Stimulated activated CD4-positive, alpha-beta T cell treated with anti-CD3 and anti-CD28 coated beads, TNF-alpha, amount 100 ng/mL, for 24 hours (primary cell): ENCODE measurements at places on chromosomes 7 and 10.
A peak's percentile ranks its signal among the peaks of the same experiment; 100 is the strongest.

GRCh38 chr10:6504296-6504695, 75.8 kb downstream of the PRKCQ start:
- no peak for DNase-seq

- no peak for DNase-seq
Measured at GRCh38 chr7:150648353-150649079, 16.3 kb upstream of the GIMAP6 start.

- no peak for DNase-seq
Measured at GRCh38 chr7:134630893-134631292, 15.8 kb upstream of the BPGM start.

DNA sequence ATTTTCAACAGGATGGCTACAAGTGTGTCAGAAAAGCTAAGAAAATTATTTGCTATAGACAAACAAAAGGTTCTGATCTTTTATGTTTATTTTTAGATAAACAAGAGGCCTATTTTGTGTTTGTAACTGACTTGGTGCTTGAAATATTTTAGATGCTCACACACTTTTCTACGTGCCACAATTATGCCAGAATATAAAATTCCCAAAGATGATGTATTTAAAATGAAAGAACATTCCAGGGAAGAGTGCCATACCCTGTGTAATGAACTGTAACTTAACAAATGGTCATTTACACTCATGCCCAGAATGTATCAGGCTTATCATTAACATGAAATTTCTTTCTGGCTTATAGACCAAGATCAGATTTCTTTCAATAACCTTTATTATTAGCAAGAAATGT, 144.9 kb upstream of the MTPN start:
- DNase-seq, result no peak

- DNase-seq, result no peak
Measured at GRCh38 chr7:22672846-22673680, 53.9 kb upstream of the IL6 start.

DNA sequence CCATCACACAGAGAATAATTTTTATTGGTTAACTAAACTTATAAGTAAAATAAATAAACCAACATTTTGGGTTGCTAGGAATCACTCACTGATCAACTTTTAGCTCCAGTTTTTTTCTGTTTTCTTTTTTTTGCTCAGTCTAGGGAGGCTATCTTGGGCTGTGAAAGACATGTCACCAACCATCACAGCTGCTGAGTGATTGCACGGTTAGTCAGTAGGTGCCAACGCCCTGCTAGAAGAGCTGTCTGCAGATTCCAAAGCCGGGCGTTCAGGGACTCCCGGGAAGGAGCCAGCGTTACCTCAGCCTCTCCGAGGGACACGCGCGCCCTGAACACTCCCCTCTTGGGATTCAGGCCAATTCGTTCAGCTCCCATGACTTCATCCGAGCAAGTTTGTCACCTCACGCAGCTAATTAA, 604 bp upstream of the STAM start:
- DNase-seq, result peak; percentile 13

- no peak for DNase-seq
Measured at GRCh38 chr10:133068111-133069032, 19.4 kb upstream of the ADGRA1 start.

GRCh38 chr10:987870-988666, at the start of gene GTPBP4:
Gene GTPBP4 (plus strand): TSS chr10:988434. CDS start chr10:988480, 46 bp downstream.
- DNase-seq, result peak; percentile 97

DNA sequence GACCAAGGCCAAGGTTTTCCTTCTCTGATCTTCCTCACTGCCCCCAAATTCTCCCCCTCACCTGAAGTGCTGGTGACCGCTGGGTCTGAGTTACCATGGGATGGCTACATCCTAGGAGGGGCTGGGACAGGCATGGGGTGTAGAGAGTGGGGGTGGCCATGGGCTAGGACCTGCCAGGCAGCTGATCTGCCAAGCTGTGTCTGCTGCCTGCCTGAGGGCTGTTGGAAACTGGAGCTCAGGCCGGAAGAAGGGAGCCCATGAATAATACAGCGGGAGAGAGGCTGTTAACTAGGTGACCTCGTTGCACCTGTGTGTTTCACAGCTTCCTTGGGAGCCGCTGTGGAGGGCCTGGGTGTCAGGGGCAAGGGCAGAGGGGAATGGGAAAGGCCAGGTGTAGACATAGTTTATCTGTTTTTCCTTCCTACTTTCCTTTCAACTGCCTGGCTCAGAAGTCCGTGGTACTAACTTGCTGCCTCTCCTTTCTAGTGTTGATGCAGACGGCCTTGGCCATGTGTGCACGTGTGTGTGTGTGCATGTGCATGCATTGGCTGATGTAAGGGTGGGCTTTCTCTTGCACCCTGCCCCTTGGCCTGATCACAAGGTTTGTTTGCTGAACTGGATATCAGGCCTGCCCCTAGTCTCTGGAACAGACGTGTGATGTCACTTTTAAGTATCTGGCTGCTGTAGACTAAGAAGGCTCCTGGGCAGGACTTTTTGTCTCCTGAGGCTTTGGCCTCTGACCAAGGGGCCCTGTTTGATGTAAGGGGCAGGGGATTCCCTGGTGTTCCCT, 11.9 kb downstream of the CDH23 start:
- DNase-seq, result no peak

DNA sequence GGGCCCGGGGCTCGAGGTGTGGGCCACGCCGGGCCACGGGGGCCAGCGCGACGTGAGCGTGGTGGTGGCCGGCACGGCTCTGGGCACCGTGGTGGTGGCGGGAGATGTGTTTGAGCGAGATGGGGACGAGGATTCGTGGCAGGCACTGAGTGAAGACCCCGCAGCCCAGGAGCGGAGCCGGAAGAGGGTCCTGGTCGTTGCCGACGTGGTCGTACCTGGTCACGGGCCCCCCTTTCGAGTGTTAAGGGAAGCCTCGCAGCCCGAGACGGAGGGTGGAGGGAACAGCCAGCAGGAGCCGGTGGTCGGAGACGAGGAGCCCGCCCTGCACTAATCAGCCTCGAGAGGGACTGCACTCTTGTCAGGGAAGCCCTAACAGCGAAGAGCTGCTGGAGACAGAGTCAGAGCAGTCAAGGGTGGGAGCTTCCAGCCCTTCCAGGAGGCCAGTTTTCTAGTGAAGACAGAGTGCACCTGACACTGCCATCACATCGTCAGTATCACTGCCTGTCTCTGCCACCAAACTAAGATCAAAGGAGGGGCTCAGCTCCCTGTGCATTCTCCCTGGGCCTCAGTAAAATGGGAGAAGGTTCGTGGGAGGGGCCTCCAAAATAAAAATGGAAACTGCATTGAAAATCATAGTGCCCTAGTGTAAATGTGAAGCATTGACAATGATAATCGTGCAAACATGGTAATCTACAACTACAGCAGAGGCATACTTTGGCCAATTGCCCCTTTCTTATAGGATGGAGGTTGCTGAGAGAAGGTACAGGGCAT, 1.3 kb downstream of the MBLAC1 start:
- no peak for DNase-seq

DNA sequence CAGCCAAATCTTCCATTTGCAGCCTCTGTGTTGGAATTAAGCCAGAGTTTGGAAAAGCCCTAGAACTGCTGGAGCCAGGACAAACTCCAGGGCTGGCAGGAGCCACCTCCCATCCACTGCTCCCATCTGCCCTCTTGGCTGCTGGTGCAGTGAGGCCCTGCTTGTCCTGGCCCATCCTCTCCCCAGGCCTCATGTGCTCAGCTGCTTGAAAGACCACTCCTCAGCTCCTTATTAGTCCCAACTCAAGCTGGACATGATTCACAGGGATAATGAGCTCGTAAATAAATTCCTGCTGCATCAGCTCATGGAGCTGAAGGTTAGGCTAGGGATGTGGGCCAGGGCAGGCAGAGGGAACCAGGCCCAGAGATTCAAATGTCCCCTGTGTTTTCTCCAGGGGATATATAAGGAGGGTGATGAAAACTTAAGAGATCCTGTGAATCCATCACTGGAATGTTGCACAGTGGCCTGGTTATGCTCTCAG, 282.8 kb downstream of the RPS24 start:
- DNase-seq, result no peak

DNA sequence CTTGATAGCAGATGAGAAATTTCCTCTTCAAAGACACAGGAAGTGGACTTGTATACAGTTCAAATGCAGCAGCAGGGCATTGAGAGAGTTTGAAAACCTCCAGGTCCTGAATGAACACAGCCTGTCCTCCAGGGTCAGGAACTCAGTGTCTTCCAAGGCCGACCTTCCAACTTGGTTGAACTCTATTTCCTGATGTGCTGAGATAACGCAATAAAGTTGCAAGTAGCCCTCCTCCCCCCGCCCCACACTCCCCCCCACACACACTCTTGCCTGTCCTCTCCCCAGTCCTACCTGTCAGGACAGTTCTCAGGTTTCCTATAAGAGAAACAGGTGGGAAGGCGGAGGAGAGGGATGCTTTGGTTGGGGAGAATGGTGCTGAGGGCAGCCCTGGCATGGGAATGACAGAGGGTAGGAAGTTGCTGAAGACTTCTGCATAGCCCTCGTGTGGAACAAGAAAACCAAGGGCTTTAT, 90.0 kb downstream of the CCDC71L start:
- DNase-seq, result no peak

- DNase-seq, result no peak
Measured at GRCh38 chr7:155648752-155649339, 4.4 kb downstream of the RBM33 start.

- no peak for DNase-seq
Measured at GRCh38 chr7:11786186-11786585, 45.8 kb downstream of the THSD7A start.

- no peak for DNase-seq
Measured at GRCh38 chr7:85018498-85018897, 168.4 kb downstream of the SEMA3D start.

DNA sequence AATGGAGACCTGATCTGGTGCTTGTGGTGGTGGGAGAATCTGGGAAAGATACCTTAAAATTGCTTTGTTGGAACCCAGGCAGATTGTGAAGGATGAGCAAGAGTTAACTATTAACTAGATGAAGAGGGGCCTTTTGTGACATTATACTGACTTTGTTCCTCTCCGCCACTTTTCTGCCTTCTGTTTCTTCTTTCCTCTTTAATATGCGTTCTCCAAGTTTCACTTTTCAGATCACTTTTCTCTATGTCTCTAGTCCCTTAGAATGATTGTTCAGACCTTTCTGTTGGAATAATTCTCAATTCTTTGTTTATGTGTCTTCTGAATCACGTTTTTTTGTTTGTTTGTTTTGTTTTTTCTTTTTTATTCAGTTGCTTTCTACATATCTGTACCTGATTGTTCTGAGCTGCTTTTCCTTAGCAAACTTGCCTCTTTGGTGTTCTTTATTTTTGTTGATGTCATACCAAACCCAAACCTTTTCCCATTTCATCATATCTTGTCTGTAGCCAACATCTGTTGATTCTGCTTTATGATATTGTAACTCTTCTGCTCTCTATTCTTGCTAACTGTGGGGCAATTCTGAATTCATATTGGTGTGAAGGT, 2.8 kb downstream of the BMPR1A start:
- DNase-seq, result no peak
